ENCODE measurements at places on chromosomes 12 and 14. TPM values are rescaled to one million over a fixed set of nuclear protein-coding genes. Genes with fewer than 3 reads are reported as not detected.

- H3K4me3 ChIP-seq: no peak overlapping the region
- H3K36me3 ChIP-seq: no peaks in the 10 kb centered on the region
- peak; percentile 40 for DNase-seq
Observed at GRCh38 chr12:57276935-57277563, 26.1 kb upstream of the STAC3 start.

DNA sequence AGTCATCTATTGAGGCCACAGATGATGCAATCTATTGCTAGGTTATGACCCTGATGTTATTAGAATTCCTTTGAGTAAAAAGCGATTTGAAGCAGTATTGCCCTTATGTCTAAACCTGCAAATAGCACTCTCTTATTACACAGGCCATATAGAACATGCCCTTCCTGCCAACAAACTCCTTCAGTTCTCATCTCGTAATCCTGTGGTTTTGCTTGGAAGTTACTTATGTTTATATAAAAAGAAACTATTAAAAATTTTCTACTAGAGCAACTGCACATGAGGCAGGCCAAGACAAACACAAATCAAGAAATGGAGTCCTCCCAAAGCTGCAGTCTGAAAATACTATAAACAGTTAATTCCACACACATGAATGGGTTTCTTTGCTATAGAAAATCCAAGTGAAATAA, 1200.2 kb downstream of the LRFN5 start:
- no peaks in the 10 kb centered on the region for H3K27me3 ChIP-seq
- no peaks in the 10 kb centered on the region for H3K4me1 ChIP-seq
- peak; percentile 39 for DNase-seq
- peak overlapping the region; percentile 18 for H3K27ac ChIP-seq
- no peak overlapping the region for H3K4me3 ChIP-seq

Gene GLT8D2
- total RNA-seq: 24.8 TPM

Gene DBX2
- total RNA-seq: not detected

GRCh38 chr12:121872546-121873215, 14.0 kb upstream of the HPD start:
- peaks cover 7% of the 10 kb centered on the region for H3K4me1 ChIP-seq
- DNase-seq: peak; percentile 86
- peak overlapping the region; percentile 74 for H3K27ac ChIP-seq
- no peak overlapping the region for H3K4me3 ChIP-seq

DNA sequence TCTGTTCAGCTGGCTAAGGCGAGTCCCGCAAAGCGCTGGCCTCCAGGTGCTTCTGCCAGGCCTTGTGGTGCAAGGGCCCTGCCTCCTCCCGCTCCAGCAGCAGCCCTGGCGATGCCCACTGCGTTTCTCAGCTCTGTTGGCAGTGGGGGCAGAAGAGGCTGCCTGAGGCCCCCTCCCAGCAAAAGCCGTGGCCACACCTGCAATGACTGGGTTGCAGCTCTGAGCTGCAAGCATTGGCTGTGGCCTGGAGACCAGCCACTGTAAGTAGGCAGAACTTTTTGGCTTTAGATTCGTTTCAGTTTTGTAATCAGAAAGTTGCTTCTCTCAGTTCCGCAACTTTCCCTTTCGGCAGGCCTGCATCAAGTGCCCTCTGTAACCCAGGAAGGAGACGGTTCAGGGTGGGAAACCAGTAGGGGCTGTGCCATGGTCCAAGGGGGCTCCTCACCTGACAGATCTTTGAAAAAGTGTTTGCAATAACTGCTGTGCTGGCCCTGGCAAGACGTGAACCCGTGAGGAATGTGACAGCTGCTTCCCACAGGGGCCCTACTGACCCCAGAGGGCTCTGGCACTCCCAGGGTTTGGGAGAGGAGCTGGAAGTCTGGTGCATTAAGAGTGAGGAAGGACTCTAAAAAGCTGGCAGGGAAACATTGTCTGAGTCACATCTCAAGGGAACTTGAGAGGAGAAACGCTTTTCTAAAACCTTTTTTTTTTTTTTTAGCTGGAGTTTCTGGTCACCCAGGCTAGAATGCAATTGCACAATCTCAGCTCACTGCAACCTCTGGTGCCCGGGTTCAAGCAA, 54.5 kb upstream of the MAX start:
- no peak for DNase-seq
- no peak overlapping the region for H3K4me3 ChIP-seq
- no peaks in the 10 kb centered on the region for H3K4me1 ChIP-seq
- peak overlapping the region; percentile 29 for H3K27ac ChIP-seq
- H3K27me3 ChIP-seq: no peaks in the 10 kb centered on the region
- no peaks in the 10 kb centered on the region for H3K36me3 ChIP-seq

Gene HCAR3
- 0.12 TPM for total RNA-seq

DNA sequence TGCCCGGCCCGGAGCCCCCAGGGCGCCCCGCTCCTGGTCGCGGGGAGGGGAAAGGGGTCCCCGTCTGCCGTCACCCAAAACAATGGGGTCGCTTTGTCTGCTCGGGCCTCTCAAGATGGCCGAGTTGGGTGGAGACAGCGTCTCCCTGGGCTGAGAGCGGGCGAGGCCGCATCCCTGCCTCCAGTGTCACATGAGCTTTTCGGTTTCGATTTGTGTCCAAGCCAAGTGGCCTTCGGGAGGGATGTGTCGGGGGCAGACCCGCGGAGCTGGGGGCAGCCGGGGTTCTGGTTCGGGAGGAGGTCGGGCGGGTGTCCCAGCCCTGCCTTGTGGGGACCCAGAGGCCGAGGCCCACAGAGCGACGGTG, 790 bp downstream of the DYNC1H1 start:
- H3K4me1 ChIP-seq: peaks cover 9% of the 10 kb centered on the region
- peak; percentile 83 for DNase-seq
- H3K27ac ChIP-seq: peak overlapping the region; percentile 98
- H3K27me3 ChIP-seq: no peaks in the 10 kb centered on the region
- H3K36me3 ChIP-seq: no peaks in the 10 kb centered on the region

GRCh38 chr12:120252071-120252906, 13.2 kb downstream of the PXN start:
- no peak for DNase-seq
- no peaks in the 10 kb centered on the region for H3K27me3 ChIP-seq
- no peak overlapping the region for H3K4me3 ChIP-seq
- no peak overlapping the region for H3K27ac ChIP-seq

DNA sequence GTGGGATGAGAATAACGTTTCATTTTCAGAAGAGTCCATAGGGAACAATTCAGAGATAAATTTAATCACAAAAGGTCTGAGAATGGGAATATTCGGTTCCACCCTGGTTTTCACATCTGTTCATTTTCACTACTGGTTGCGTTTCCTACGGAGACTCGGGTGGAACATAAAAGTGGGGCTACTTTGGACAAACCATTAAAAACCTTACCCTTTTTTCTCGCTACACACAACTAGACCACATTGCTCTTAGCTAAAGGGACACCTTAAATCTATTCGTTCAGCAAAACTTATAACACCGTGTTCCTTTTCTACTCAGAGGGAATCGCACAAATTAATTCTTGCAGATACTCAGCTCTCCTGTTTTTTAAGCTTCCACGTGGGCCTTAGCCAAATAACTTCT, 1.0 kb upstream of the SUDS3 start:
- no peaks in the 10 kb centered on the region for H3K27me3 ChIP-seq
- H3K4me3 ChIP-seq: no peak overlapping the region
- H3K27ac ChIP-seq: no peak overlapping the region
- H3K36me3 ChIP-seq: no peaks in the 10 kb centered on the region
- peaks cover 22% of the 10 kb centered on the region for H3K4me1 ChIP-seq

DNA sequence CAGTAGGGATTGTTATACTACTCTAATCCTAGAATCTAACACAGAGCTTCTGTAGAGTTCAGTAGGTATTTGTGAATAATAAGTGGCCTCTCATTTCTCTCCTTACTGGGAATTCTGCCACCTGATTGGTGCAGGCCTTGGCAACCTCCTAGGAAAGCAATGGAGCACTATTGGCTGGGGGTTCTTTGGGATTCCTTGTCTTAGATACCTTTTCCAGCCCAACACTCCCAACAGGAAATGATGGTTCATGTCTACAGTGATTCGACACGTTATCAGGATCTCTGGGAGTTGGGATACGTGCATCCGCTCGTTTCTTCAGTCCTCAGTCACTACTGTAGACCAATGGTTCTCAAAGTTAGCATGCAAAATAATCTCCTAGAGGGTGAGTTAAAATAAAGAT, 67.4 kb downstream of the ELK3 start:
- no peak overlapping the region for H3K4me3 ChIP-seq
- no peak overlapping the region for H3K27ac ChIP-seq
- H3K27me3 ChIP-seq: no peaks in the 10 kb centered on the region
- no peaks in the 10 kb centered on the region for H3K36me3 ChIP-seq

Gene ACOT6
- total RNA-seq: not detected

Gene KRT6C
- total RNA-seq: 0.32 TPM
